ENCODE measurements at places on chromosomes 7 and 10.

DNA sequence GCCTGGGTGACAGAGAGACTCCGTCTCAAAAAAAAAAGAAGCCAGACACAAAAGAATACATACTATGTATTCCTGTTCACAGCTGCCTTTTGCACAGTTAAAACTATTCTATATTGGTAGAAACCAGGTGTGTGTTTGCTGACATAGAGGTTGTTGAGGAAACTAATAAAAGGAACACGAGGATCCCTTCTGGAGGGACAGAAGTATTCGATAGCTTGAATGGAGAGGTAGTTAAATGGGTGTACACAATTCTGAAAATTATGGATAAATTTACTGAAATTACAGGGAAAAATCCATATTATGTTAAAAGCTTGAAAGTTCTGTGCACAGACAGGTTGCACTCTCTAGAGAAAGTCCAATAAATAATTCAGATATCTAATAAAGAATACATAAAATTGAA lies 71.5 kb downstream of the CUBN start:
- DNase-seq: no peak

- no peak for DNase-seq
These were observed 20.6 kb downstream of the FAM200A start for GRCh38 chr7:99531354-99531765.

DNA sequence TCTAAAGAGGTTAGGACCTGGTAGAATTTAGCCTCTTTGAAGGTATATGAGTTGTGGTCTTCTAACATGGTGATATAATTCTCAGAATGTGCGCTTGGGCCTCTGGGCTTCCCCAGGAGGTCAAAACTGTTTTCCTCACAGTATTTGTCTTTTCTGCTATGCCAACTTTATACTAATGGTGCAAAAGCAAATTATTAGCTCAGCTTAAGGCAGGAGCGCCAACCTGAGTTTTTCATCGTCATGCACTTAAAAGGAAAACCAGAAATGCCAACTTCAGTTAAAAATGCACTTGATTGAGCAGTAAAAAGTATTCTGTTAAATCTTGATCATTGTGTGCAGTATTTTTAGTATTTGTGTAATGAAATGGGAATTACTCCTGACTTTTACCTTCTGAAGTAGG lies 9.7 kb downstream of the TDRD1 start:
- DNase-seq: no peak

GRCh38 chr10:95881316-95881715 lies 26.5 kb upstream of the CC2D2B start:
- no peak for DNase-seq

GRCh38 chr7:41885748-41886147 lies 182.9 kb upstream of the INHBA start:
- no peak for DNase-seq

GRCh38 chr7:81482600-81483186 lies 287.2 kb downstream of the HGF start:
- DNase-seq: no peak

GRCh38 chr7:89813081-89813480 lies 341.2 kb upstream of the STEAP1 start:
- no peak for DNase-seq

DNA sequence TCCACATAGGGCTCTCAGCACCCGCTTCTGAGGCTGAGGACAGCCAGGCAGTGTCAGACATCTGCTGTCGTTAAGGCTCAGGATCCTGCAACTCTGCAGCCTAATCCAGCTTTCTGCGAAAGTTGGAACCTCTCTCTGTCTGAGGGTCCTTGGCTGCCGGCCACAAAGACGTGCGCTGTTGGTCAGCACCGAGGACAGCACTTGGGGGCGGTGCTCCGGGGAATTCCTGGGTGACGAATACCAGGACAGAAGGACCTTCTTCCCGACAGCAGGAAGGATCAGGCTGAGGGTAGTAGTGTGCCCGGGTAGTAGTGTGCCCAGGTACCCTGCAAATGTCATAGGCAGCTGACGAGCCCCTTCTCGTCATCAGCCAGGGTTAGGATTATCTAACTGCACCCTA lies 16.0 kb upstream of the RASGEF1A start:
- no peak for DNase-seq

DNA sequence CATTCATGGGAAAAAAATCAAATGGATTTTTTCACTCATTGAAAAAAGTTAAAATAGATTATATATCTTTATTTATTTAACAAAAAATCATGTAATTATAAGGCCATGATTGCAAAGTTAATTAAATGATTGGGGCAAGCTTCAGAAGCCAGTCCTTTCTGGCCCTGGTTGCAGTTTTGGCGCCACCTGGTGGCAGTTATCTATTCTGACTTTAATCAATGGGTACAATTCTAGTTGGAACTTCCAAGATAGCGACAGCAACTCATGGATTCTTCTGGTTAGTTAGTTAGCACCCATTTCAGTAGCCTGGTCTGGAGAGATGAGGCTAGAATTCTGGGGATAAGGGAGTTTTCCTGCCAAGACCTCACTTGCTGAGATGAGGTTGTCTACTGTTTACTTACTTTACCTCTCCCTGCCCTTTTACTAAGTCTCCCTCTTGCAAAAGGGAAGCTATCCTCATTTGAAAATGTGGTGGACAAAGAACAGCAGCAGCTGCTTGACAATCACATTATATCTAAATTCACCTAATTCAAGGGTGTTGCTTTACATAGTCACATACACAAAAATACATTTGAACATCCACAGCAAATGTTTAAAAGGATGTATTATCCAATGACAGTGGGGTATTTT lies 42.3 kb downstream of the NOC3L start:
- no peak for DNase-seq
